ENCODE measurements at places on chromosomes 7 and 10.

- no peaks in the 10 kb centered on the region for H3K4me1 ChIP-seq
- no peak overlapping the region for H3K4me3 ChIP-seq
- H3K27me3 ChIP-seq, result no peaks in the 10 kb centered on the region
- no peak overlapping the region for H3K27ac ChIP-seq
- DNase-seq, result no peak
- H3K36me3 ChIP-seq, result no peaks in the 10 kb centered on the region
Measured at GRCh38 chr7:24434972-24435371, 138.3 kb upstream of the PALS2 start.

GRCh38 chr7:19381321-19381720 lies 236.1 kb upstream of the FERD3L start:
- H3K27me3 ChIP-seq, result no peaks in the 10 kb centered on the region
- H3K4me3 ChIP-seq, result no peak overlapping the region

DNA sequence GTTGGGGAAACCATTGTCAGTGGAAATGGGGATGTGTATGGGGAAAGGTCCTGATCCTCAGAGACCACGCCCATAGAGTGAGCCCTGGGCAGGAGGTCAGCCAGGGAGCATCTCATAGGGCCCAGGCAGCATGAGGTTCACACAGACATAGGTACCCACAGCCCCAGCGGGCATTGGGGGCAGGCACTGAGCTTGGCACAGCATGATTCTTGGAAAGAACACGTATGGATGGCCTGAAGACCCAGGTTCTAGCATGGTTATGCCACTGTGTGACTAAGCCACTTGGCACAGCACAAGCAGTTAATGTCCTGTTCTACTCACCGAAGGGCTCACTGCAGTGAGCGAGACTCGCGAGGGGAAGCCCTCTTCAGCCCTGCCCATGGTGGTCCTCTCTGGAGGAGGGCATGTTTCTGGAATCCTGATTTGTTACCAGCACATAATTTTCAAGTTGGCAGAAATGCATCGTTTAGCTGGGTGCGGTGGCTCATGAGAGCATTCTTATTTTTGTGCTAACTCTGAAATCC lies 125.2 kb downstream of the UBE2H start:
- no peaks in the 10 kb centered on the region for H3K27me3 ChIP-seq
- no peak overlapping the region for H3K4me3 ChIP-seq
- H3K4me1 ChIP-seq, result peaks cover 42% of the 10 kb centered on the region

DNA sequence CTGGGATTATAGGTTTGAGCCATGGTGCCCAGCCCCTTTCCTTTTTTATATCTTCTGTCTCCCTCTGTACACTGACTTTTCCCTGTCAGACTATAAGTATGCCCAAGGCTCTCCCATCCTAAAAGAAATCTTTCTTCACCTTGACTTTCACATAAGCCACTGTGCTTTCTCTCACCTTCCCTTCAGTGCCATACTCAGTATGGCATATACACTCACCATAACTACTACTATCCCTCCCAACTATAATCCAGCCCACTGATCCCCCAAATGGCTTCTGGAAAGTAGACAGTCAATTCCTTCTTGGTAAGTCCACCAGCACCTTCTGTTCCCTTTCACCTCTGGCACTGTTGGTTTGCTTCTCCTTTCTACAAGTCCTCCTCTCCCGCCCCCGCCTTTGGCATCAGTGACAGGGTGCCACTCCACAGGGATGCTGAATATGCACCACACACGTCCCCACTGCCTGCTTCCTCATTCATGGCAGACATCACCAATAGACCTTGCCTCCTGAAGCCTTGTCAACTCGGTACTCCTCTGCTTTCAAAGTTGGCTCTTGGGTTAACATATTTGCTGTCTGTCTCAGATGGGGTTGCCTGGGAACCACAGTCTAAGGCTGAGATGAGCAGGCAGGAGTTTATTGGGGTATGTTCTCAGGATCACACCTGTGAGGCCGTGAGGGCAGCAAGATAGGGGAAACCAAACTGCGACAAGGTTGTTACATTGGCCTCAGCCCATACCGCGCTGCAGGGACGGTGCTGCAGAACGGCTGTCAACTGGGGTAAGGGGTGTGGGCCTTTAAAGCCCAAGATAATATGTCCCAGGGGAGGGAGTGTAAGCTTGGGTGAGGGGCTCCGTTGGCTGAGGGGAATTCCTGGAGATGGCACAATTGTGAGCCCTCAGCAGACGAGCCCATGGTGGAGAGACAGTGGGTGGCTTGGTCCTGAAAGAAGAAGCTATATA lies 7.2 kb upstream of the PSAP start:
- H3K36me3 ChIP-seq, result no peaks in the 10 kb centered on the region
- H3K27me3 ChIP-seq, result no peaks in the 10 kb centered on the region
- H3K4me3 ChIP-seq, result no peak overlapping the region
- peaks cover 11% of the 10 kb centered on the region for H3K4me1 ChIP-seq
- no peak for DNase-seq
- no peak overlapping the region for H3K27ac ChIP-seq

DNA sequence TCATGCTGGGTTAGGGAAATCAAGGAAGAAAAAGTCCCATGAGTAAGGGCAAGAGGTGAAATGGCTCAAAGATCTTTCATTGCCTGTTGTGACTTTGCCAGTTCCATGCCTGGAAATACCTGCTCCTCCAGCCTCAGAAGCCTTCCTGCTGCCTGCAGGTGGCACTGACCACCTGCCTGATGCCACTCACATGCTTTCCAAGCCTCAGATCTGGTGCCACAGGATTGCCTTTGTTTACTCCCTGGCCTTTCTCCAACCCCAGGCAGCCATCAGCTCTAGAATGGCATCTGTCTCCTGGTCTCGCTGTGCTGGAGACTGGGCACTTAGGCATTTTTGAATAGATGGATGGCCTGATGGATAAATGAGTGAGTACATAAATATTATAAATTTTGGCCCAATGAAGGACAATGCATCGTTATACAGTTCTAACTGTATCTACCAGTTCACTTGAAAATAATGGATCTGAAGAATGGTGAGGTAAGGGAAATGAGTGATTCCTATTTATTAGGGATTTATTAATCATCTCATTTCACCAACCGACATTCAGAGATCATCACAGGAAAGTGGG lies 657.2 kb downstream of the INHBA start:
- no peak overlapping the region for H3K4me3 ChIP-seq
- DNase-seq, result no peak
- no peak overlapping the region for H3K27ac ChIP-seq
- peaks cover 16% of the 10 kb centered on the region for H3K4me1 ChIP-seq
- no peaks in the 10 kb centered on the region for H3K36me3 ChIP-seq
- no peaks in the 10 kb centered on the region for H3K27me3 ChIP-seq

DNA sequence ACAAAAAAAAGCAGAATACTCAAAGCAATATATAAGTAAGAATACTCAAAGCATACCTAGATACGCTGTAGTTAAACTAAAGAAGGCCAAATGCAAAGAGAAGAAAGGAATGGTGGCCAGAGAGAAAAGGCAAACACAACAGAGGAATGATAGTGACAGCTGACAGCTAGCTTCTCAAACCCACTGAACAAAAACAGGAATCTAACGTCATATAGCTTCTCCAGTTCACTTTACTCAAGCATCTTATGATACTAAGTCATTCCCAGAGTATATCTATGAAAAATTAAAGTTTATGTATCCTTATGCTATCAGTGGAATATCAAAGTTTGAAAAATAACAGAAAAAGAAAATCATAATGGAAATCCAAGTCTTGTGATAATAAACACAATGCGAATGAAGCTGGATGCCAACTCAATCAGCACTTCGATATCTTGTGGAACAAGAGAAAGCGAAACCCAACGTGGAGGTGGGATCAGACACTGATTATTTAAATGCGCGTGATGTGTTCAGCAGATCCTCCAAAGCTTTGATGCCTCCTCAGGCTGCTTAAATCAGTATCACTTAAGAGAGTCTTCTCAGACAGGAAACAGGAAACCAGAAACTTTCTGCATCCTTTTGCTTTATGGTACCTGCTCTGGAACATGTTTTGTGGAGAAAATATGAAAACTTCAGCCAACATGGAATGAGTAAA lies 102.8 kb downstream of the PIP4K2A start:
- H3K27me3 ChIP-seq, result no peaks in the 10 kb centered on the region
- peaks cover 21% of the 10 kb centered on the region for H3K36me3 ChIP-seq
- H3K4me3 ChIP-seq, result no peak overlapping the region

- H3K27me3 ChIP-seq, result no peaks in the 10 kb centered on the region
- H3K27ac ChIP-seq, result no peak overlapping the region
- H3K4me1 ChIP-seq, result no peaks in the 10 kb centered on the region
- H3K36me3 ChIP-seq, result no peaks in the 10 kb centered on the region
- H3K4me3 ChIP-seq, result no peak overlapping the region
Measured at GRCh38 chr10:64690194-64690593, 1169.0 kb downstream of the REEP3 start.

DNA sequence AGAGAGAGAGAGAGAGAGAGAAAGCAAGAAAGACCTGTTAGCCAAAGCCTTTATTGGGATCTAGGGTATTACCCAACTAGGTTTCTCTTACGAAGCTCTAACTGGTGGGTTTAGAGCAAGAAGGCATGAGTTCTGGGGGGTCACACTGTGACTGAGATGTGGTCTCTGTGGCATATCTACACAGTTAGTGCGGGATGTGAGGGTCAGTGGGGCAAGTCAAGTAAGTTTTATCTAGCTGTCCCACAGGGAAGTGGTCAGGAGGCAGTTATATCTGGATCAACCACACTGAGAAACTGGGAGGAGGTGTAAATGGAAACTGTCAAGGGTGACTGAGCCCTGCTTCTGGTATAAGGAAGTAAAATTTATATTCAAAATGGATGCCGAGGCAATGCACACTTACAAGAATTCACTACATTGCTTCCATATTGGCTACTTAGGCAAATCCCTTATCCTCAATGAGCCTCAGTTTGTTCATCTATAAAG lies 331.6 kb upstream of the HPS1 start:
- no peak overlapping the region for H3K27ac ChIP-seq
- no peak for DNase-seq
- H3K36me3 ChIP-seq, result no peaks in the 10 kb centered on the region
- H3K27me3 ChIP-seq, result peaks cover 4% of the 10 kb centered on the region
- no peak overlapping the region for H3K4me3 ChIP-seq

DNA sequence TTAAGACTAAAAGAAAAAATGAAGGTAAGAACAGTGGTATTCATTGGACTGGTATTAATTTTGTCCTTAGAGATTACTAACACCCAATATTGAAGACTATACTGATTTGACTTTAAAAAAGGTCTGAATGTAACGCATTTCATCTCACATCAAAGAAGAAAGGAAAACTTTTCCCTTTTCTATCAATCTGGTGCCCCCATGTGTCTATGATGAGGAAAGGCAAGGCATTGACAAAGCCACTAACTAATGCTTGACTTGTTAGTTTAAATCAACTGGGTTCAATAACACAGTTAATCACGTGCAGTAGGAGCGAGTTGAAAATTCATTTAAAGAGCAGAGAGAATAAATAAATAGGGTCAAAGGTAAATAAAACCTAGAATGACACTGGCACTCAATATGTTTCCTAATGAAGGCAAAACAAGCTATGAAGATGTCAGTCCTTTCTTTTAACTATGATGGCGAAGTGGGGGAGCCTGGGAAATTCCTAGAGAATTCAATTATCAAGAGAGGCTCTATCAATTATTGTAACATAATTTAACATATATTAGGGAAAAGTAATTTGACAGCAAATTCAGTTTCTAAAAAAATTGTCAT lies 180.9 kb downstream of the ANK3 start:
- no peaks in the 10 kb centered on the region for H3K4me1 ChIP-seq
- H3K36me3 ChIP-seq, result peaks cover 10% of the 10 kb centered on the region
- no peak overlapping the region for H3K4me3 ChIP-seq
- no peak overlapping the region for H3K27ac ChIP-seq
- H3K27me3 ChIP-seq, result no peaks in the 10 kb centered on the region
- peak; percentile 56 for DNase-seq

GRCh38 chr7:150976529-150977381 lies 1.4 kb downstream of the KCNH2 start:
- no peak overlapping the region for H3K4me3 ChIP-seq
- H3K27me3 ChIP-seq, result peaks cover 91% of the 10 kb centered on the region
- no peak for DNase-seq
- no peaks in the 10 kb centered on the region for H3K36me3 ChIP-seq
- no peak overlapping the region for H3K27ac ChIP-seq

DNA sequence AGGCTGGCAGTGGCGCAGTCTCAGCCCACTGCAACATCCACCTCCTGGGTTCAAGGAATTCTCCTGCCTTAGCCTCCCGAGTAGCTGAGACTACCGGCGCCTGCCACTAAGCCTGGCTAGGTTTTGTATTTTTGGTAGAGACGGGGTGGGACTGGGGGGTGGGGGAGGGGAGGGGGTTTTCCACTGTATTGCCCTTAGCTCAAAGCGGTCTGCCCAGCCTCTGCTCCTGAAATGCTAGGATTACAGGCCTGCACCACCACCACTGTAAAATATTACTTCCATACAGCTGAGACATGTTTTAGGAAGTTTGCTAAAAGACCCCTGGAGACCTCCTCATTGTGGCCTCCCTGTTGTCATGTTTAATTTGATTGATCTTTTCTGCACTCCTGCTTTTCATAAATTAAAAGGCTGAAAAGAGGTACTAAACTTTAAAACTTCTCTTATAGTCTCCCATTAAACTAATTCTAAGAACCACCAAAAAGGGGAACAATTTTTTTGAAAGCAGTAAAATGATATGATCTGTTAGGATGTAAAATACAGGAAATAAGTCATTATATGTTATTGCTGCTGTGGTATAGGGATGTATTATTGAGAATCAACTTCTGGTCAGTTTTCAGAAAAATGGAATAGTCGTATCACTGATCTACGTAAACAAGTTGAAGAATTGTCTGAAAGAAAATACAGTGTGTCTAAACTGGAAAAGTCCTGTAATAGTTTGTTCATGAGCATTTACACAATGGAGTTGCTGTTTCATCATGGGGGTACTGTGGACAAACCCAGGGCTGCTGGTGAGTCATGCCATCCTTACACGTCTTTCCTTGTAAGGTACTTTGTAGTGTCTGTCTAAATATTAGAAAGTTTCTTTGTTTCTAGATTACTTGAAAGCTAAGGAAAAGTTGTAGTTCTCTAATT lies 72.9 kb upstream of the TMEM248 start:
- H3K4me3 ChIP-seq, result no peak overlapping the region
- peaks cover 5% of the 10 kb centered on the region for H3K4me1 ChIP-seq
- no peaks in the 10 kb centered on the region for H3K36me3 ChIP-seq
- no peak overlapping the region for H3K27ac ChIP-seq

- peak; percentile 98 for DNase-seq
- H3K4me1 ChIP-seq, result peaks cover 30% of the 10 kb centered on the region
- peak overlapping the region; percentile 46 for H3K4me3 ChIP-seq
- no peaks in the 10 kb centered on the region for H3K27me3 ChIP-seq
Measured at GRCh38 chr10:119253433-119254174, 46.2 kb downstream of the GRK5 start.

- H3K4me3 ChIP-seq, result peak overlapping the region; percentile 58
- H3K36me3 ChIP-seq, result peaks cover 14% of the 10 kb centered on the region
- no peaks in the 10 kb centered on the region for H3K27me3 ChIP-seq
- peak; percentile 80 for DNase-seq
Measured at GRCh38 chr10:124646483-124647352, 97.5 kb downstream of the FAM53B start.

Measured in mesenchymal stem cell (in vitro differentiated cells and primary cell).